ENCODE measurements at places on chromosomes 16 and 17.

DNA sequence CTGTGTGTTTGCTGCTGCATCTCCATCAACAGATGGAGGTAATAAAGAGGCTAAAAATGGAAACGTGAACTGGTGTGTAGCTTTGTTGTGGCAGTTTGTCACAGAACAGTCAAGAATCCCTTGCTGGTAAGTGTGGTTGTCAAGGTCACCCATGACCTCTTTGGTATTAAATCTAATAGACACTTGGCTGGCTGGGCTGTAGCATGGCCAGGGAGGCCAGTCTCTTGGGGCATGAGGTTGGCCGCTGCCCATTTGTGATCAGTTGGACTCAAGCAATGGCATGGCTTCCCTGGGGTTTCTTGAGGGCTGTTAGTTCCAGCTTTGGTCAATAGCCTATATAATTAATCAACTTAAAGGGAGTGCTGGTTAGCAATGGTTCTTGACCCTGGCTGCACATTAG lies 14.8 kb upstream of the HS3ST2 start:
- DNase-seq: no peak

- no peak for DNase-seq
Observed at GRCh38 chr16:80279656-80280055, 261.1 kb upstream of the DYNLRB2 start.

DNA sequence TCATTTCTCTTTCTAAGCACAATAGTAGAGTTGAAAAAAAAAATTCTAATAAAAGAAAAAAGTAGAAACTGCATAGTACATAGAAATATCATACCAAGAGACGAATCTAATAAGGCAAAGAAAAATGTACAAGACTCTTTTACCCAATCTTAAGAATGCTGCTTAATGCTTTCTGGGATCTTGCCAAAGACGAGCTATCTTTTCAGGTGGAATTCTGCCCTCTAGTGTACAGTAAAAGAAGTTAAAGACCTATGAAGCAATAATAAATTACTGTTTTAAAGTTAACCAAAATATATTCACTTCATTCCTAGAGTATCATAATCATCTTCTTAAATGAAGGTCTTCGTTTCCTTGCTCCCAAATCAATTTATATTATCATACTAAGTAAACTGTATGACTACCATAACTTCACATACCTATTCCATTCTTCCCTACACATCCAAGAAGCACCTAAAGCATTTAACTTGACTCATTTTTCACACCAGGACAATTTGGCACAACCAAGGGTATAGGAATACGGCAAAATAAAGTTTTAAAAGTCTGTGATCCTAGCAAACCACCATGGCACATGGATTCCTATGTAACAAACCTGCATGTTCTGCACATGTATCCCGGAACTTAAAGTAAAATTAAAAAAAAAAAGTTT lies 47.7 kb downstream of the CFDP1 start:
- DNase-seq: no peak

GRCh38 chr16:3494386-3494973 lies 809 bp downstream of the C16orf90 start:
- DNase-seq: no peak

- no peak for DNase-seq
Observed at GRCh38 chr16:56973294-56973689, 11.5 kb downstream of the CETP start.

GRCh38 chr16:53821957-53822625 lies 118.1 kb downstream of the FTO start:
- no peak for DNase-seq
